ENCODE measurements at places on chromosomes 4 and X.

DNA sequence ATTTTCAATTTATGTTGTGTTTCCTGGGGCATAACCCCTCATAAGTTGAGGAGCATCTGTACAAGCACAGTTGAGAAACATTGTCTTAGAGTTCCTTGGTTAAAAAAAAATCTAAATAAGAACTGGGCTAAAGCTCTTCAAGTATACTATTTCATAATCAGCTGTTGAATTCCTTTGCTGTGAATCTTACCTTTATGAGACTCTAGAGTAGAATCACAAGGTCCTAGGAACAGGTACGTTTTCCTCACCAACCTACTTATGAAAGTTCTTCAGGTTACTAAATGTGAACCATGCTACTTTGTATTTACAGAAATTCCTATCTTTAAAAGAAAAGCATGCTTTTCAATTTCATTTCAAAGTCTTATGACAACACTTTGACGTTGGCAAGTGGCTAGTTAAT lies 20.9 kb upstream of the SOD3 start:
- DNase-seq, result no peak

- no peak for DNase-seq
Measured at GRCh38 chr4:136001791-136002190, 1530.5 kb downstream of the PCDH18 start.

GRCh38 chrX:109187473-109188168 lies 294.3 kb downstream of the GUCY2F start:
- DNase-seq, result no peak

DNA sequence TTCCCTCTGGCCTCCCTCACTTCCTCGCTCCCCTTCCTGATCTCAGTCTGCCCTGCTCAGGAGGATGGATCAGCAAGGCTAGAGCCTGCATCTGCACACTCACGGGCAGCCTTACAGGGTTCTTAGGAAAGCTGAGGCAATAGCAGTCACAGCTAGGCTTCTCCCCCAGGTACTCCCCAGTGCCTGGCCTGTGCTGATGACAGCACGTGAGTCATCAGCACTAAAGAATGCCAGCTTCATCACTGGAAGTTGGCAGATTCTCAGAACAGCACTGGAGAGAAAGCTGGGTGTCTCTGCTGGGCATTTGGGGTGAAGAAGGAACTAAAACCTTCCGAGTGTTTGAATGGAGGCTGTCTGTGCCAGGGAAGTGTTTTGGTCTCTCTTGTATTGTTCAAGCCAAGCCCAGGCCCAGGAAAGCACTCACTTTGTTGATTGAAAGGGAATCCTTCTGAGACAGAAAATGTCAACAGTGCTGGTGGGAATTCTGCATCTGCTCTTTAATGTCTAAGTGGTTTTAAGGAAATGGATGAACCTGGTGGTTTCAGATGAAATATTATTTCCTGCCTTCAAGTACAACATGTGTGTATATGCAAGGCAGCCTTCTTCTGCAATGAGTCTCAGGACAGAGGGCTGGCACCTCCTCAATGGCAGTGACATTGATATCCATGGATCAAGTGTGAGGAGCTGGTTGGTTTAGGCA lies 73.0 kb upstream of the SCOC start:
- DNase-seq, result no peak

- peak; percentile 22 for DNase-seq
Measured at GRCh38 chr4:42750856-42751255, 94.0 kb upstream of the ATP8A1 start.

DNA sequence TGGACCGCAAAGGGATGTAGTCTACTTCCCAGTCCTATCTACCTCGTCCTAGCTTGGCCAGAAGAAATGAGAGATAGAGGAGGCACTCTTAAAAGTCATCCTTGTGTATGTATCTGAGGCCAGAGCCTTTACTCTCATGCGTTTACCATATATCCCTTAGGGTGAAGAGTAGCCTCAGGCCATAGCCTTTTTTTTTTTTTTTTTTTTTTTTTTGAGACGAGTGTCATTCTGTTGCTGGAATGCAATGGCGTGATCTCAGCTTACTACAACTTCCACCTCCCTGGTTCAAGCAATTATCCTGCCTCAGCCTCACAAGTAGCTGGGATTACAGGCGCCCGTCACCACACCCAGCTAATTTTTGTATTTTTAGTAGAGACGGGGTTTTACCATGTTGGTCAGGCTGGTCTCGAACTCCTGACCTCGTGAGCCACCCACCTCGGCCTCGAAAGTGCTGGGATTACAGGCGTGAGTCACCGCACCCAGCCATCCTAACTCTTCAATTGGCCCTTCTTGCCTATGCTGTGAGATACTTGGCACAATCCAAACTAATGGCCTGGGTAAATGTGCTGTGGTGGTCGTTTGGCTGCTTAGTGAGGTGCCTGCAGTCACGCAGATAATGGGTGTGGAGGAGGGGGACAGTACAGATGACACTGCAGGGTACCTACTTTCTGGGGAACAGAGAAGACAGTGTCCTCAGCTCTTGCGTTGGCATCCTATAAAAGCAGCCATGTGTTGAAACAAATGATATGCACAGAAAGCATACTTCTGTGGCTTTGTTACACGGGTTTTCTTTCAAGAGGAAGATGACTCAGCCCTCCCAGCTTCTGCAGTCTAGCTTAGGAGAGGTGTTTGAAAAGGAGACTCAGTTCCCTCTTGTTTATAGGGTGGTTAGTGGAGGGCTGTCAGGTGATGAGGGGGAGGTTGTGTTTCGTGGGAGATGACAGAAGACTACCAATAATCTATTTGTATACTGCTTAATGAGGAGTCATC lies 10.4 kb upstream of the DGAT2L6 start:
- no peak for DNase-seq

Data from right renal pelvis (tissue), 4 donors.